Activated CD8-positive, alpha-beta T cell treated with anti-CD3 and anti-CD28 coated beads for 36 hours (primary cell): ENCODE measurements at places on chromosomes 7 and 10. TPM values are rescaled to one million over a fixed set of nuclear protein-coding genes. Genes with fewer than 3 reads are reported as not detected.
A peak's percentile ranks its signal among the peaks of the same experiment; 100 is the strongest.

DNA sequence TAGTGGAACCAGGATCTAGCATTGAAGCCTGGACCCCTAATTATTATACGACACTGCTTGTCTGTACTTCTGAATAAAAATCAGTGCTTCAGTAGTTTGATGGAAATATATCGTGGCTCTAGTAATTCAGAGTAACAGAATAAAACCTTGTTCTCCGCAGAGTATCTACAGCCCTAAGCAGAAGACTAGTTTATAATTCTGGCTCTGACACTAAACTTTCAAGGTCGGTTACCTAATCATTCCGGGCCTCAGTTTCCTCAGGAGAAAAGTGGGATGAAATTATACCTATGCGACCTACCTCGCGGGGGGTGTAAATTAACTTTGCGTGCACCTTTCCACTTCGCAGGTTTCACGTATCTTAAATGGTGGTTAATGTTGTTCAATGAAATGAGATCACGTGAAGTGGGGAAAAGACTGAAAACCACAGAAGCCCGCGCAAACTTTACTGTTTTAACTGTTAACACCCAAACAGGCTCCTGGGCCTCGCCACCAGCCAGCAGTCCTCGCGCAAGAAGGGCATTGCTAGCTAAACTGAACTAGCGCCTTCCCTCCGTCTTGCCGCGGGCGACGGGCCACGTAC lies 615 bp downstream of the THAP5 start:
- peaks cover 39% of the 10 kb centered on the region for H3K4me1 ChIP-seq
- no peaks in the 10 kb centered on the region for H3K27me3 ChIP-seq
- peak overlapping the region; percentile 99 for H3K4me3 ChIP-seq
- H3K27ac ChIP-seq: peak overlapping the region; percentile 99
- peaks cover 45% of the 10 kb centered on the region for H3K36me3 ChIP-seq
- DNase-seq: no peak

GRCh38 chr10:120011359-120012130 lies 119.0 kb downstream of the SEC23IP start:
- DNase-seq: no peak
- peaks cover 33% of the 10 kb centered on the region for H3K27me3 ChIP-seq
- no peaks in the 10 kb centered on the region for H3K36me3 ChIP-seq
- no peak overlapping the region for H3K27ac ChIP-seq
- no peaks in the 10 kb centered on the region for H3K4me1 ChIP-seq
- H3K4me3 ChIP-seq: no peak overlapping the region

DNA sequence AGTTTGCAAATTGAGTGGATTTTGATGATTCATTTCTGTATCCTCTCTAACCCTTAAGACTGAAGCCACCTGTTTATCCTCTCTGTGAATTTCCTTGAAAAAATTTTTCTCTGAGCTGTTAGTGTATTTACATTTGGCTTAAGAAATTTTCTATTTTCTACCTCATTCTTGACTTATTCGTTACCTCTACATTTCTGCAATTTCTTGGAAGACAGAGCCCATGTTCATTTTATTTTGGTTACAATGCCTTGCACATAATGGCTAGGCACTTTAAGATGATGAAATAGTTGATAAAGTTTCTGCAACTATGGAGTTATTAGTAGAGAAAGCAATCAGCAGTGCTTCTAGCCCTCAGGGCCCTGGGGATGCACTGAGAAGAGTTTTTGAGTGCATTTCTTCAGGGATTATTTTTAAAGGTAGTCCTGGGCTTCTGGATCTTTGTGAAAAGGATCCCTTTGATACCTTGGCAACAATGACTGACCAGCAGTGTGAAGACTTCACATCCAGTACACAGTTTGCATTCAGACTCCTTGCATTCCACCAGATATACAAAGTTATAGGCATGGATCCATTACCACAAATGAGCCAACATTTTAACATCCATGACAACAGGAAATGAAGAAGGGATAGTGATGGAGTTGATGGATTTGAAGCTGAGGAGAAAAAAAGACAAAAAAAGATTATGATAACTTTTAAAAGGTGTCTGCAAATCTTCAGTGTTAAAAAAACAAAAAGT lies 68.2 kb downstream of the CH25H start:
- no peak for DNase-seq
- no peaks in the 10 kb centered on the region for H3K36me3 ChIP-seq
- peaks cover 8% of the 10 kb centered on the region for H3K4me1 ChIP-seq
- no peaks in the 10 kb centered on the region for H3K27me3 ChIP-seq
- no peak overlapping the region for H3K27ac ChIP-seq

GRCh38 chr7:2299870-2300512 lies 14.2 kb downstream of the SNX8 start:
- peak overlapping the region; percentile 53 for H3K27ac ChIP-seq
- DNase-seq: no peak
- H3K4me1 ChIP-seq: peaks cover 31% of the 10 kb centered on the region
- no peaks in the 10 kb centered on the region for H3K27me3 ChIP-seq
- peaks cover 2% of the 10 kb centered on the region for H3K36me3 ChIP-seq
- peak overlapping the region; percentile 31 for H3K4me3 ChIP-seq

- no peak overlapping the region for H3K4me3 ChIP-seq
- peaks cover 17% of the 10 kb centered on the region for H3K36me3 ChIP-seq
- no peaks in the 10 kb centered on the region for H3K27me3 ChIP-seq
- no peaks in the 10 kb centered on the region for H3K4me1 ChIP-seq
- DNase-seq: no peak
These were observed 90.0 kb upstream of the GATAD1 start for GRCh38 chr7:92357260-92357659.

- no peaks in the 10 kb centered on the region for H3K27me3 ChIP-seq
- peaks cover 5% of the 10 kb centered on the region for H3K4me1 ChIP-seq
- DNase-seq: no peak
- H3K36me3 ChIP-seq: no peaks in the 10 kb centered on the region
These were observed 109.3 kb upstream of the ARID5B start for GRCh38 chr10:61792097-61792716.

DNA sequence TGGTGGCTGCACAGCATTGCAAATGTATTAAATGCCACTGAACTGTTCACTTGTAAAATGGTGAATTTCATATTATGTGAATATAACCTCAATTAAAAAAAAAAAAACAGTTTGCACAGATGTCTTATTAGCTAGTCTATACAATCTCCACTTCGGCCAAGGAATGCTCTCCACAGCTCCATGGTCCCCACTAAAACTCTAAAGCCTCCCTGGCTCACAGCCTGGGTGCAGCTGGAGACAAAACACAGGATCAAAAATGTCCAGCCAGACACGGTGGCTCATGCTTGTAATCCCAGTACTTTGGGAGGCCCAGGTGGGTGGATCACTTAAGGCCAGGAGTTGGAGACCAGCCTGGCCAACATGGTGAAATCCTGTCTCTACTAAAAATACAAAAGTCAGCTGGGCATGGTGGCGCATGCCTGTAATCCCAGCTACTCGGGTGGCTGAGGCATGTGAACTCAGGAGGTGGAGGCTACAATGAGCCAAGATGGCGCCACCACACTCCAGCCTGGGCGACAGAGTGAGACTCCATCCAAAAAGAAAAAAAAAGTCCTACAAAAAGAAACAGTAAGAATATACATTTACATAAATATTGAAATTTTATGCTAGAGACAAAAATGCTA lies 66.0 kb downstream of the SRPK2 start:
- H3K36me3 ChIP-seq: peaks cover 10% of the 10 kb centered on the region
- H3K27me3 ChIP-seq: no peaks in the 10 kb centered on the region
- DNase-seq: no peak
- no peak overlapping the region for H3K4me3 ChIP-seq

DNA sequence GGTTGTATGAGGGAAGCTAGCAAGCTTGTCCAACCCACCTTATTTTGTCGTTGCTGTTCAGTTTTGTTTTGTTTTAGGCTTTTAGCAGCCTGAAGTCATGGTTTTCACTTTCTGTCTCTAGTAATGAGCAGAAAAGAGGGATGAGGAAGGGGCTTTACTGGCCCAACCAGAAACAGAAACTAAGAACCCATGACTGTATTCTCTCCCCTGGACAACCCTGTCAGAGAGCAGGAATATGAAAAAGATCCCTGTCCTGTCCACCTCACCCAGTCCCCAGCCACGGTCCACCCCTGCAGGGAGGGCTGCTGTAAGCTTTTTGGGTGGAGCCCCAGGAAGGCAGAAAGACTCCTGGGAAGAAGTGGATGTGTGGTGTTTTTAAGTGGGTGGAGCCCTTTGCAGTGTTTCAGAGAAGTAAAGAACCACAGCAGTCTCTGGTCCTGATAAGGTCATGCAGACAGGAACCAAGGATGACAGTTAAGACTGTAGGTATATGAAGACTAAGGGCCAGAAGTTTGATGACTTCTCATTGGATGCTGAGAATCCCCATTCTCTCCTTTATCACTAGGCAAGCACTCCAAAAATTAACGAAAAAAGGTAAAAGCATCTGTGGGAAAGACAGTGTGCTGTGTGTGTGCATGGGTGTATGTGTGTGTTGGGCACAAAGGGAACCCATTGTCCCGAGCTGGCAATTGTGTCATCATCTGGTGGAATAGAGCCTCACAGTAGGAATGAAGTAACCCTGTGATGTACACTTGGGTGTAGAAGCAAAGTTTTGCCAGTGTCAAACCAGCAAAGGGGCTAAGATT lies 13.8 kb downstream of the MRPL32 start:
- H3K4me3 ChIP-seq: peak overlapping the region; percentile 35
- peaks cover 10% of the 10 kb centered on the region for H3K4me1 ChIP-seq
- no peaks in the 10 kb centered on the region for H3K27me3 ChIP-seq
- peak overlapping the region; percentile 20 for H3K27ac ChIP-seq
- H3K36me3 ChIP-seq: no peaks in the 10 kb centered on the region

GRCh38 chr7:27684491-27684890 lies 21.8 kb upstream of the HIBADH start:
- H3K36me3 ChIP-seq: no peaks in the 10 kb centered on the region
- no peaks in the 10 kb centered on the region for H3K4me1 ChIP-seq
- no peak overlapping the region for H3K27ac ChIP-seq
- peaks cover 1% of the 10 kb centered on the region for H3K27me3 ChIP-seq

GRCh38 chr10:11319990-11320602 lies 291.4 kb downstream of the USP6NL start:
- peaks cover 89% of the 10 kb centered on the region for H3K36me3 ChIP-seq
- no peaks in the 10 kb centered on the region for H3K27me3 ChIP-seq
- no peak for DNase-seq
- no peak overlapping the region for H3K4me3 ChIP-seq
- peaks cover 73% of the 10 kb centered on the region for H3K4me1 ChIP-seq
- H3K27ac ChIP-seq: peak overlapping the region; percentile 90

DNA sequence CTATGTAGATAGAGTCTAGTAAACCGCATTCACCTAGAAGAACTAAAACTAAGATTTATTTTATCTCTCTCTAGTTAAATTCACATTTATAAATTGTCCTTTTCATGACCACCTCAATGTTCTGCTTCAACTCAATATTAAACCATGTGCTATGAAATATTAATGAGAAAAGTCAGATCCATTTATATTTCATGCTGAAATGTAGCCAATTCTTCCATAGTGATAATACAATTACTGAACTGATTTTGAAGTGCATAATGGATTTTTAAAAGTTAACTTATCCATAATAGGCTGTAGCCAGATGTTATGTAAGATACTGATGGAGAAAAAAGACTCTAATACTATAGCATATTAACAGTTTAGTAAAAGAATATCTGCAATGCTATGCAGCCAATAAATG lies 479.7 kb upstream of the PCDH15 start:
- DNase-seq: no peak
- no peaks in the 10 kb centered on the region for H3K27me3 ChIP-seq
- H3K4me1 ChIP-seq: no peaks in the 10 kb centered on the region
- no peak overlapping the region for H3K4me3 ChIP-seq
- H3K36me3 ChIP-seq: no peaks in the 10 kb centered on the region

DNA sequence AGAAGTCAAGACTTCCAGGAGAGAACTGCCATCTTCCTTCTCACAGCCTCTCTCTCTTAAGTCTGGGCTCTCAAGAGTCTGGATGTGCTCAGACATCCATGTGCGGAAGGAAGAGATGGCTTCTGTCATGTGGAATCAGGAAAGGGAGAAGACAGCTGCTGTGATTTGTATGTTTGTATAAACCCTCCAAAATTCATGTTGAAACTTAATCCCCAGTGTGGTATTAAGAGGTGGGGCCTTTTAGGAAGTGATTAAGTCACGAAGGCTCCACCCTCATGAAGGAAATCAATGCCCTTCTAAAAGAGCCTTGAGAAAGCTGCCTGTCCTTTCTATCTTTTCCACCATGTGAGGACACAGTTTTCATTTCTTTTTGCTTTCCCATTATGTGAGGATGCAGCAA lies 73.9 kb upstream of the PTN start:
- no peak overlapping the region for H3K27ac ChIP-seq
- no peaks in the 10 kb centered on the region for H3K36me3 ChIP-seq
- no peaks in the 10 kb centered on the region for H3K4me1 ChIP-seq
- no peak for DNase-seq
- H3K27me3 ChIP-seq: no peaks in the 10 kb centered on the region

DNA sequence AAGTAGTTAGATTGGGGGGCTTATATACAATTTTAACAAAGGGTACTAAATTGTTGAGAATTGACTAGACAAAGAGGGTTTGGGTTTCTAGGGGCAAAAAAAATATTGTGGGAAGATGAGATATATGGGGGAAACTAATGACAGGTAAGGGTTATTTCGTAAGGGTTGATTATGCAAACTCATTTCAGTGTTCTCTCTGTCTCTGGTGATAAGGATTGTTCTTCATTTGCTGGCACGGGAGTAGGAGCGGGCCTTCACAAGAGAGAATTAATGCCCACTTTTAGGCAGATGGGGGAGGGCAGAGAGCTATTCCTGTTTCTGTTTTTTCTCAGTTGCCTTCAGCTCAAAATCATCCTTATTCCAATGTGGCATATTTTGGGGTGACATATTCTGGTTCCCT lies 258.4 kb downstream of the EXOC4 start:
- no peaks in the 10 kb centered on the region for H3K27me3 ChIP-seq
- no peak for DNase-seq
- peaks cover 29% of the 10 kb centered on the region for H3K36me3 ChIP-seq
- no peak overlapping the region for H3K4me3 ChIP-seq

GPR37 gene
- not detected for total RNA-seq

ZKSCAN5 gene
- total RNA-seq: 7.6 TPM

DRGX gene
- total RNA-seq: not detected

EGFR gene
- total RNA-seq: not detected

HABP2 gene
- total RNA-seq: not detected

NMT2 gene
- 15.9 TPM for total RNA-seq

PDE6C gene
- total RNA-seq: not detected

IRF5 gene
- 7.7 TPM for total RNA-seq
